Stimulated activated CD4-positive, alpha-beta T cell treated with anti-CD3 and anti-CD28 coated beads, Interleukin-1b, Interleukin-23, amount 100 ng/mL, for 24 hours (primary cell): ENCODE measurements at places on chromosomes 6 and 20.

DNA sequence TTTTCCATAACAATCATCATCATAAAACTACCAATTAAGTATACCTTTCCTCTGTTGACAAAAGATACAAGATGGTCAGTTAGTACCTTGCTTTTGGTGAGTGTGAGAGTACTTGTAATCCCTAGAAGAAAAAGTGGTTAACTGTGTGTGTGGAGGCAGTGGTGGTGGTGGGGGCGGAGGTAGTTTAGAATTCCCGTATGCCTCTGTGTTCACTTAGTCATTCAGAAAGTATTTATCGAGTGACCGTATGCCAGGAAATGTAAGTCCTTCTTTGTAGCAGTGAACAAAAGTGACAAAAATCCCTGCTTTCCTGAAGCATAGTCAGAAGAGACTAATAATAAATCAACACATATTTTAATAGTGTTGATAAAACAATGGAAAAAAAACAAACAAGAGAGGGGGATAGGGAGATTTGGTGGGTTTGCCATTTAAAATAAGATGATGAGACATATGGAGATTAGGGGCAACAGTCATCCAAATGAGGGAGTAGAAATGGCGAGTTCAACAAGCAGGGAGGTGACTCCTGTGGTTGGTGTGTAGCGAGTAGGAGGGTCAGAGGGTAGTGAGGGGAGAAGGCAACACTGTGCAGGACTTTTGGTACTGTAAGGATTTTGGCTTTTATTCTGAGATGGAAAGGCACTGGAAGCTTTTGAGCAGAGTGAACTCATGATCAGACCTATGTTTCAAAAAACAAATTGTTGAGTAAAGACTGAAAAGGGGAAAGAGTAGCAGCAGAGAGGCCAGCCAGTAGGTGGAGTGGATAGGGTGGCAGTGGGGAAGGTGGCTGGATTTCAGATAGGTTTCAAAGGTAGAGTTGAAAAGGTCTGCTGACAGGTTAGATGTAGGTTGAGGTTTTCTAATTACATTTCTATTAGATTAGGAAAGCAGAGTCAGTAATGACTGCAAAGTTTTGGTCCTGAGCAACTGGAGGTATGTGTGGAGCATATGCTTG is 40.3 kb upstream of the SIM1 start:
- DNase-seq, result no peak

DNA sequence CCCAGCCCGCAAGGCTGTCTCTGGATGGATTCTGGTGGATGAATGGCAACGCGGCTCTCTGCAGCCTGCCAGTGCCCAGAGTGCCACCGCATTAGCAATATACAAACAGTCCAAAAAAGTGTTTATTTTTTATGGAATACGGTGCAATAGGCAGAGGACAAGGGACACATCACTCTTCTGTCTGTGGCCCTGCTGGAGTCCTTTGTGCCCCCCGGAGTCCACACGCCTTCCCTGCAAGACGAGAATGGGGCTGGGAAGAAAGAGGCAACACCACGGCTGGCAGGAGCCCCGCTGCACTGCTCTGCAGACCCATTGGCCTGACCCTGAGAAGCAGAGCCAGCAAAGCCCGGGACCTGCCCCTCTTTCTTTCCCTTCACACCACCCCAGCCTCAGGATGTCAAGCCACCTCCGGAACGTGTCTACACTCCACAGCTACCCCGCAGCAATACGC is 196.3 kb downstream of the SYNDIG1 start:
- DNase-seq, result no peak

DNA sequence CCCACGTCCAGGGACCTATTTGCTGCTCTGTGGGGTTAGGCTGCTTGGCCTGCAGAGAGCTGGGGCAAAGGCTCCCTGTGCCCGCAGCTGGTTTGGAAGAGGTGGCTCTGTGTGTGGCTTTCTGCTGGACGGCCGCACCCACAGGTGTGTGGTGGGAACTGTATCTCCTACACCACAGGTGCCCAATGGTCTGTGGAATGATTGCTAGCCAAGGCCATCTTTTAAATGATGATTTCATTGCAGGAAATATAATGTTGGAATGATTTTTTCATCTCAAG is 178.4 kb downstream of the DLL1 start:
- DNase-seq, result no peak

DNA sequence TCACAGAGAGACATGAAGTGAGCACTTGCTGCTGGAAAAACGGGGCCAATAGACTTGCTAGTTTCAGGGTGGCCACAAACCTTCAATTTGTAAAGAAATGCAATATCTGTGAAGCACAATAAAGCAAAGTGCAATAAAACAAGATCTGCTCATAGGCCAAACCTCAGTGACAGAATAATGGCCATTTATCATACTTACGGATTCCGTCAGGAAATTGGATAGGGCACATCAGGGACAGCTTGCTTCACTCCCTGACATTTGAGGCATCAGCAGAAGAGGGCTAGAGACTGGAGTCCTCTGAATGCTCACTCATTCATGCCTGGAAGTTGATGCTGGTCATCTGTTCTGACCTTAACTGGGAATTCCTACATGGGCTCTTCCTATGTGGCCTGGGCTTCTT is 165.5 kb upstream of the OPRM1 start:
- no peak for DNase-seq

DNA sequence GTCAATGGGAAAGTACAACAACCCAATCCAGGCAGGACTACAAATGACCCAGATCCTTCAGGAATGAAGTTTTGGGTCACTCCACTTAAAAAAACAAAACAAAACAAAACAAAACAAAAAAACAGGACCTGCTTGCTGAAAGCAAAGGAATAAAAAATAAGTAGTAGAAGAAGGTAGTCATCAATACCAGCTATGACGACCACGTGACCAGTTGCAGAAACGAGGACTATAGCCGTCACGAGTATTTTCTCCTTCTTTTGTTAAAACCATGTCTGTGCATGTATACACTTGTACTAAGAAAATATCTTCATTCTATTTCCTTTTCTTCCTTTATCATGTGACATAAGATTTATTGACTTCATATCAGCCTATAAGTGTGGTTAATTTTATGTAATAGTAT is 308.4 kb upstream of the DEFB112 start:
- no peak for DNase-seq

- no peak for DNase-seq
Measured at GRCh38 chr6:160974304-160974771, 17.2 kb upstream of the MAP3K4 start.

- no peak for DNase-seq
Measured at GRCh38 chr6:52641826-52642225, 29.1 kb upstream of the TMEM14A start.

DNA sequence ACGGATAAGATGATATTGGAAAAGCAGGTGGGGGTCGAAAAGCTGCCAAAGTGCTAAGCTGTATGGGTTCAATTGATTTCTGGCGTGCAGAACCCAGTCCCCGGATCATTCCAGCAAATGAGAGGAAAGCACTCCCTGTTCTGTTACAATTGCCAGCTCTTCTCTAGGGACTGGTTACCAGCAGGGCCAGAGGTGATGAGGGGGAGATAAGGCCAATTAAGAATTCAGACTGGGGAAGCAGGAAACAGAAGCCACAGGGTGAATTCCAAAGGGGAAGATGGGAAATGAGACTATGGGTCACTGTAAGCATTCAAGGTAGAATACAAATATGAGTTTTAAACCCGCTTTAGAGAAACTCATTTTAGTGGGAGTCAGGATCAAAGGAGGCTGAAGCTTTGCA is 349.4 kb upstream of the MAP3K7 start:
- no peak for DNase-seq

- no peak for DNase-seq
Measured at GRCh38 chr6:64591676-64592036, 956.1 kb downstream of the PHF3 start.

DNA sequence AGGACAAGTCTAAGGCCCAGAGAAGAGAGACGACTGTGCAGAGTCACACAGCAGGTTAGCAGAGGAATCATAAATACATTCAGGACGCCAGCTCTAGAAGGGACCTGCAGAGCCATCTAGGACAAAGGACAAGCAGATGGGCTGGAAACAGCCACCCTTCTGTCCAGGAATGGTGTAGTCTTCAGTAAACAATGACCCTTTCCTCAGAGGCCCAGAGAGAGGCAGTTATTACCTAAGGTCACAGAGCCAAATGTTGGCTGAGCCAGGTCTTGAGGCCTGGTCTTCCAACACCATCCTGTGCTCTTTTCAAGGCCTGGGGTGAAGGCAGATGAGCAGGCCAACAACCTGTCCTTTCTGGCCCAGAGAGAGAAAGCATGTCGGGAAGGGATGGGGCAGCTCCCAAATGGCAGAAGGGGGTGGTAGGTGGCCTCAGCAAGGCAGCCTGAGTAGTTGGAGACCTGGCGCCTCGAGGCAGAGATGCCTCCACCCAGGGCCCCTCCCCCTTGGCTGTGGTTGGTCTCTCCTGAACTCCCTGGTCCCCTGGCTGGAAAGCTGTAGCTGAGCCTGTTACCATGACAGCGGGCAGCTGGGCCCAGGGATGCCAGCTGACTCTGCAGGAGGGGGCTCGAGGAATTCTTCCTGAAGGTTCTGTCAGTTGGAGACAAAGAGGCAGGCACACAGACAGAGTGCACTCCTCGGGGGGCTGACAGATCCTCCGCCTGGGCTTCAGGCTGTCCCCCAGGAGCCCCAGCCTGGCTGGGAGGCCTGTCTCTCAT is 24.8 kb downstream of the EPB41L1 start:
- DNase-seq, result no peak
